Fibroblast of villous mesenchyme (primary cell): ENCODE measurements at places on chromosomes 3 and 15. TPM values are rescaled to one million over a fixed set of nuclear protein-coding genes. Genes with fewer than 3 reads are reported as not detected.

The CELF6 gene
- total RNA-seq, result 0.32 TPM in 1 of 2 replicates, not detected in the other

- DNase-seq, result no peak
These were observed 26.2 kb downstream of the SLC2A2 start for GRCh38 chr3:171000281-171000680.

DNA sequence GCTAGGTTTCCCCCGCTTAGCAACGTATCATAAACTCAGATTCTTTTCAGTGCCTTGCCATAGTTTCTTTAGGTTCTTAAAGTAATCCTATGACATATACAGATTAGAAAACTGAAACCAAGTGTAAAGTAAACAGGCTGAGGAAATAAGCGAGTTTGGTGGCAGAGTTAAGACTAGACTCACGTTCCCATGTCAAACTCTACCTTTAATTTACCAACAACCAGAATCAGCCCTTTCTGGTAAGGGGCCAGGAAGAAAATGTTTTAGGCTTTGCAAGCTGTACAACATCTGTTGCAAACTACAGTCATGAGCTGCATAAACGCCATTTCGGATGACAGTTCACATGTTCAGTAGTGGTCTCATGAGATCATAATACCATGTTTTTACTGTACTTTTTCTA lies 128.0 kb upstream of the PRICKLE2 start:
- peak; percentile 84 for DNase-seq

The PLA2G4B gene
- total RNA-seq, result 0.97 and 1.3 TPM in 2 replicates

The ALDH1L1 gene
- 0.32 and 3.9 TPM in 2 replicates for total RNA-seq

The FAM107A gene
- total RNA-seq, result not detected in 2 replicates

- no peak for DNase-seq
These were observed 24.7 kb downstream of the CHST14 start for GRCh38 chr15:40495516-40495915.

The FBXL22 gene
- total RNA-seq, result 1.3 and 2.3 TPM in 2 replicates

The TUBGCP4 gene
- 9.7 and 14.7 TPM in 2 replicates for total RNA-seq

The ATP13A5 gene
- total RNA-seq, result not detected in 2 replicates

DNA sequence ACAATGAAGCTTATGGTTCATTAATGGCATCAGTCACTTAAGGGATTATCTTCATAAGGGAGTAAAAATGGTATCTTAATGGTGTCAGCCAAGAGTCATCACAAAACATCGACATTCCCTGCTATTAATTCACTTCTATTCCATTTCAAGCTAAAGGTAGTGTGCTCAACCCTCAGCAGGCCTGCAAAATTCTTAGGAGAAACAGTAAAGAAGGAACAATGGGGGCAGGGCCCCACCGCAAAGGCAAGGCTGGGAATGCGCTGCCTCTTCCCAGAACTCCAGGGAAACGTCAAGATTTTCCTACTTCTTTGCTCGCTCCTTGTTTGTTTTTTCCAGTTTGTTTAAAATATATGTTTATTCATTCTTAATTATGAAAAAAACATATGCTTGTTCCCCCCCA lies 187.3 kb upstream of the TSC22D2 start:
- DNase-seq, result no peak

The MME gene
- total RNA-seq, result 310 and 479 TPM in 2 replicates

DNA sequence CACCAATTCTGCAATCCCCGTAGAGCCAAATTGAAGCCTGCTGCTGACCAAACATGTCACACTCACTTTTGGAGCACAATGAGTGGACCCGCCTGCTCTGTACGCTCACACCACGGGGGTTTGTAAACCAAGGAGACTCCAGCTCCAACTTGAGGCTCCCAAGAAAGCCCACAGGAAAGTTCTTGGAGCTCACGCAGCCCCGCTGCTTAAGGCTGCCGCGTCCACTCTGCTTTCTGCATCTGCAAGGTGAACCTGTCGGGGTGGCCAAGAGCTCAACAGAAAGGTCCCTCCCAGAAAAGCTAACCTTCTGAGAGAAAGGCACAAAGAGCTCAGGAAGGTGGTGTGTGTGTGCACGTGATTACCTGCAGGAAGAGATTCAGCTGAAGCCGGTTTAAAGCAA lies 94.9 kb downstream of the PCSK6 start:
- no peak for DNase-seq

DNA sequence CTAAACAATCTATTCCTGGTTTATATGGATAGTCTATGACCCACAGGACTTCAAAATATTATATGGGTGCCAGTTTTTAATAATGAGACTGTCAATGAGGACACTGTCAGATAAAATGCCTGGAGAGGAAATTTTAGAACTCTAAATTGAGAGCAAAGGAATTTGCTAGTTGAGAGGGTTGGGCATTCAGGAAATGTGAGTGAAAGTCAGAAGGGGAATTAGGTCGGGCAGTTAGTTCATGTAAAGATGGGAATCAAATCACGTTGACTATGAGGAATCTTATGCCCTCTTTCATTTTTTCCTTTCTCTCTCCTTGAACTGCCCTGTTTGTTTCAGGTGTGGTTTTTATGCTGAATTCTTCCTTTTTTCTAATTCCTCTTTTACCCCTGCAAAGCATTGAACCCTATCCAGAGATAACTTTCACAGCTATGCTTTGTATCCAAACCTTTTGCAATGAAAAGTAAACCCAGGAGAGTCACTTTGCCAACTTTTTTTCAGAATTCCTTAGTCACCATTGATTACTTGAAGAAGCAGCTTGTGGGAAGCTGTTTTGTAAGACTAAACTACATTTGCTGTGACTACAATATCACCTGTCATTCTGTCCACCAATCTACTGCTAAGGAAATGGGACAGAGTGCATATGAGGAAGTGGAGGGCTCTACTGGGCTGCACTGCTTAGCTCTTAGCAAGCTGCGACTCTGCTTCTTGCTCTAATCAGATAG lies 27.8 kb downstream of the CHP1 start:
- DNase-seq, result peak; percentile 21

The SCG5 gene
- 8.7 and 17.7 TPM in 2 replicates for total RNA-seq

DNA sequence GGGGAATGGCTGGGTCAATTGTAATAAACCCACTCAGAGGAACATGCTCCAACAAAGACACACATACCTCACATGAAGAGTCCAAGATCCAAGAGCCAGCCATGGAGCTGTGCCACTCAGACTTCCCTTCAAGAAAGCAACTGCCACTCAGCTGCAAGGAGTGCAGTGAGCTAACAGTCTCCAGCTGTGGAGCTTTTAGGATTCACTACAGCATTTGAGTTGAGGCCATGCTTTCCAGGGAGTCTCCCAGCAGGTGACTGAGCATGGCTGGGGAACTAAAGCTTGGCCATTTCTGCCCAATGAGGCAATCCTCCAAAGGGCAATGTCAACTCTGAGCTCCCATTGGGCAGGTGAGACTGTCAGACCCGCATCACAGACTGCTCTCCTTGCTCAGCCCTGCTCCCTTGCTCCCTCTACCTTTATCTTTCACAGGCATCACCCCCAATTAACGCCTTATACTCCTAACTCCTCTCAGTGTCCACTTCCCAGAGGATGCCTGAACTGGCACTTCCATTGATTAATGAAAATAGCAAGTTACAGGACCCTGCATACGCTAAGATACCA lies 165.3 kb upstream of the CTNNB1 start:
- no peak for DNase-seq

GRCh38 chr3:45317710-45318109 lies 70.7 kb upstream of the LARS2 start:
- DNase-seq, result no peak

DNA sequence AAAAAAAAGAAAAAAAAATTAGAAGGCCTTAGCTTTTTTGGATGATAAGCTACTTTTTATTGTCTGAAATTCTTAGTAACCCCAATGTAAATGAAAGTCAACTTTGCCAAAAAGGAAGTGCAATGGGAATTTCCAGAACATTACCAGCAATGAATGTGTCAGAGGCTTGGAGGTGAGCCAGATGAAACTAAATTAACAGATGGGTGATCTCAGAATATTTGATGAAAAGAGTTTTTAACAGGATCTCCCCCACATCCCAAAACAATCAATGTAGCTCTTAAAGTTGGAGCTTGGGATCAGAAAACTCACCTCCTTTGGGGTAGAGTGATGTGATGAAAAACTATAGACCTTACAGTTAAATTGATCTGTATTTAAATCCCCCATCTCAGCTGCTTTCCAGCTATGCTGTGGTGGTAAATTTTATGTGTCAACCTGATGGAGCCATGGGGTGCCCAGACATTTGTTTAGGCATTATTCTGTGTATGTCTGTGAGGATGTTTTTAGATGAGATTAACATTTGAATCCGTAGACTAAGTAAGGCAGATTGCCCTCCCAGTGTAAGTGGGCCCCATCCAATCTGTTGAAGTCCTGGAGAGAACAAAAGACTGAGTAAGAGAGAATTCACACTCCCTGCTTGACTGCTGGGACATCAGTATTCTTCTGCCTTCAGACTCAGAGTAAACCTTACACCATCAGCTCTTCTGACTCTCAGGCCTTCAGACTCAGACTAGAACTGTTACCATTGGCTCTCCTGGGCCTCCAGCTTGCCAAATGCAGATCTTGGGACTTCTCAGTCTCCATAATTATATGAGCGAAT lies 84.3 kb upstream of the TNFSF10 start:
- DNase-seq, result peak; percentile 62

DNA sequence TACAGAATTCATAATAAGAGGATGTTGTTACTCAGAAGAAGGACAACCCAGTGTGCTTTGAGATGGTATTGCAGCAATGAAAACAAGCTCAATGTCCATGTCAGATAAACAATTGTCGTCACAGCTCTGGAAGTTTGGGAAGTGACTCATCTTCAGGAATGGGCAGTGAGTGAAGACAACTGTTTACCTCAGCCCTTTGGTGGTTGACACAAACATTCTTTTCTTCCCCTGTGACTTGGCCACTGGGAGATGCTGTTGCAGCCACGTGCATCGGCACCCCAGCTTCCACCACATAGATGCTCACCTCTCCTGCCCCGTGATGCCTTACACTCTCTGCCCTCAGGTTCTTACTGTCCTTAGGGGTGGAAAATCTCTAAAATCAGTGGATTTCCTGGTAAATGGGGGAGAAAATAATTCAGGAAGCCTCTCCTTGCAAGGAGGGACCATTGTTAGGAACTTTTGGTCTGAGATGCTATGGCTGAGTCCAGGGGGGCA lies 114.1 kb upstream of the GALNT15 start:
- DNase-seq, result peak; percentile 100

- DNase-seq, result no peak
These were observed 125.1 kb downstream of the SNRK start for GRCh38 chr3:43411429-43411828.

DNA sequence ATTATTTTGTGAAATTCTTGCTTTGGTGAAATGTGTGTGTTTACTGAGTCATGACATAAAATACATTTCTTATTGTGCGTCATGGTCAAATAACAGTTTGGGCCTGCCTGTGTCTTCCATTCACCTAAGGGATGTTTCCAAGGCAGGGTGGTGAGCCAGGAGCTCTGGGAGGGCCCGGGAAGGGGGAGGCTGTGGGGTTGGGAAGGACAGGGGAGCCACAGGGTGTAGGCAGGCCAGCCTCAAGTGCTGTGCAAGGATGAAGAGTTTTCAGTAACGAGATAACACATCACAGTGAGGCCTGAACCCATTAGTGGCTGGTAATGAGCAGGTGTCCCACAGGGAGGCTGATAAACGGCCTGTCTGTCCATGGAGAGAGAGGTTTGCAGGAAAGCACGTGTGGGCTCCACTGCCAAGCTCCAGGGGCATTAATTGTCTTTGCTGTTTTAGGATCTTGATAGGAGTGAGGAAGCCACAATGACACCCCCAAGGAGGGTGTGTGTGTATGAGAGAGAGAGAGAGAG lies 35.6 kb upstream of the SEC13 start:
- DNase-seq, result no peak

- no peak for DNase-seq
These were observed 29.1 kb downstream of the CRYGS start for GRCh38 chr3:186515125-186515524.

- DNase-seq, result no peak
These were observed 85.3 kb upstream of the UBE2E2 start for GRCh38 chr3:23117856-23118255.

DNA sequence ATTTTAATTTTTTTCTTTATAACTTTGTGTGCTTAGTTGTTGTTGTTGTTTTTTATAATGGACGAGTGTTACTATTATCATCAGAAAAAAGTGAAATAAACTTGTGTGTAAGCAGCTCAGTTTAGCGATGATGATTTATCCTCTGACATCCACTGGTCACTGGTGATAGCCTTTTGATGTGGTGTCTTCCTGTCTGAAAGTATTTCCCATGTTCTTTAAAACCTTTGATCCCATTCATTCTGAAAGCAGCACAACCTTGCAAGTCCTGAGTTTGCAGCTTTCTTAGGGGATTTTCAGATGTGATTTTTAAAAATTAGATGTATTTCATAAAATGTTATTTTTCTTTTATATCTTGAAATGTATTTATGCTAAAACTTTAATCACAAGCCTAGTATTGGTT lies 85.9 kb upstream of the ZPLD1 start:
- no peak for DNase-seq

DNA sequence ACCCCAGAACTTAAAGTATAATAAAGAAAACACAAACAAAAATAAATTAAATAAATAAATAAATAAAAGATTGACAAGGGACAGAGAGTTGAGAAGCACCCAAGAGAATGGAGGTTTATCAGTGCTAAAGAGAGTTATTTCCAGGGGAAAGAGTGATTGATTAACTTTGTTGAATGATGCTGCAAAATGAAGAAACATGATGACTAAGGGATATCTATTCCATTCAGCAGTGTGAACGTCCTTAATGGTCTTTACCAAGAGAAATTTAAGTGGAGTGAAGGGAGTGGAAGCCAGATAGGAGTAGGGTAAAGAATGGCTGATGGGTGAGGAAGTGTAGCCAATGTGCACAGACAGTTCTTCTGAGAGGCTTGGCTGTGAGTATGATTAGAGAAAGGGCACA lies 11.1 kb downstream of the REC114 start:
- DNase-seq, result no peak

- DNase-seq, result peak; percentile 73
These were observed 84.3 kb downstream of the TNIK start for GRCh38 chr3:171375666-171376595.

DNA sequence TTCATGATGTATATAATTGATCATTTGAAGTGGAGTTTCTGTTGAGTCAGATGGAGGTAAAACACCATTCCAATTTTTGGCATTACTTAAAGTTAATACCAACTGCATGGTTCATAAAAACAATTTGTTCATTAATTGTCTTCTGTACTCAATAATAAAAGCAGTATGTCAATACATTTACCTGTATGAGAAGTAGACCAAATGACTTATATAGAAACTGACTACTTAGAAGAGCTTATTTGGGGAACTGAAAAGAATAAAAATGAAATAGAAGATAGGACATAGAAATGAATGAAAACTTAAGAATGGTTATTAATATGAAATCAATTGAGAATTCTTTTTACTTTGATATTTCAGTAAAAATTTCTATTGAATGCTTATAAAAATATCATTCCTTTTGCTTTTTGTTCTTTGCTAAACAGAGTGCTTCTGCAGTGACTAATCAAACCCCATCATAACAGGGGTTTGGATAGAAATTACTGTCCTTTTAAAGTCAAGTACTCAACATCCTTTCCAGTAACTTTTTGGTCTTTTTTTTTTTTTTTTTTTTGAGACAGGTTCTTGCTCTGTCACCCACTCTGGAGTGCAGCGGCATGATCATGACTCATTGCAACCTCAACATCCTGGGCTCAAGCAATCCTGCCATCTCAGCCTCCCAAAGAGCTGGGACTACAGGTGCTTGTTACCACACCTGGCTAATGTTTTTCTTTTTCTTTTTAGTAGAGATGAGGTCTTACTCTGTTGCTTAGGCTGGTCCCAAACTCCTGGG lies 6.5 kb upstream of the CRYBG3 start:
- DNase-seq, result no peak
